ENCODE measurements at places on chromosomes 12 and 14.

DNA sequence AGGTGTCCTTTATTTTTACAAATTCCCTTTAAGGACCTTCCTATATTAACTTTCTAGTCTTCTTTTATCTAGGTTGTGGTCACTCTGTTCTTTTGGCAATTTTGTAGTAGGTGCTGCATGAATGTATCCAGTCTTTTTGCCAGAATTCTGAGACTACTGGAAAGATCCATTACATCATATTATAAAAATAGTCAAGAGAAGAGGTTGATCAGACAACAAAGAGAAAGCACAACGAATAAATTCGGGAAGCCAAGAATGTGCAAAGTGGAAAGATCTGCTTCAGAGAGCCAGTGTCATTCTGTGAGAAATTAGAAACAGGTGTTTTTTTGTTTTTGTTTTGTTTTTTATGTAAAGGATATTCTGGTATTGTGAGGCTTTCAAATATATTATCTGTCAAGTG, 15.8 kb upstream of the SLC16A7 start:
- DNase-seq, result no peak

- no peak for DNase-seq
Observed at GRCh38 chr12:45348986-45349385, 133.1 kb downstream of the ANO6 start.

GRCh38 chr12:55973599-55974307, at the start of gene RAB5B:
Gene RAB5B (plus strand): TSS chr12:55974078. CDS start chr12:55986961, 12,883 bp downstream.
- DNase-seq, result peak; percentile 95

- DNase-seq, result no peak
Observed at GRCh38 chr14:78592616-78593219, 422.5 kb downstream of the NRXN3 start.

GRCh38 chr14:68603533-68604360, 189.1 kb downstream of the ZFP36L1 start:
- DNase-seq, result no peak

- DNase-seq, result no peak
Observed at GRCh38 chr12:122200541-122201175, 2.9 kb upstream of the B3GNT4 start.

GRCh38 chr14:20820063-20820904, 17.6 kb upstream of the RNASE1 start:
- DNase-seq, result no peak

DNA sequence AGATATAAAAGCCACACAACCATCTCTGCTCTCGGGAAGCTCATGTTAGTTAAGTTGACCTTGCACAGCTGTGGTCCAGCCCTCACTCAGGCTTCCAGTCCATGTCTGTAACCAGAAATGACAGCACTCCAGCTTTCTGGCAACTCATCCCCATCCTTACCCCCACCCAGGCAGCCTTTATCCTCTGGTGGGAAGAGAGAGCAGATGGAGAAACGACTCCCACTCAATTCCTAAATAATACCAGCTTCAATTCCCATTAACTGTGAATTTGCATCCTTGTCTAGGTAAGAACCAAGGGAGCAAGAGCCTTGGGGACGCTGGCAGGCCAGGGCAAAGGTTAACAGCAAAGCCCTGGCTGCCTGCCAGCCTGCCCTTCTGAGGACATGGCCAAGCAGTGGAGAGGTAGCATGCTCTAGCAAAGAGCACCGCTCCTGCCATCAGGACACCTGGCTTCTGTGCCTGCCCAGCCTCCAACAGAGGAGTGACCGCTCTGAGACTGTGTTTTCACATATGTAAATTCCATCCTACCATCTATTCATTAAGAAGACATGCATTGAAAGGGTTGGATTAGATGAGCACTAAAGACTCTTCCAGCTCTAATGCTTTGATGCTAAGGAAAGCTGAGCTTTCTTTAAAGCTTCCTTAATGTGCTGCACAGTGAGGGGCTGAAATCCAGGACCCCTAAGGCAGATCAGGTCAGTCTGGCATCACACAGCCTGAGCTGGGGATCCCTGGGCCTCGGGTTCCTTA, 236.1 kb downstream of the GRIN2B start:
- DNase-seq, result no peak

GRCh38 chr12:6550294-6551062, 5.4 kb downstream of the IFFO1 start:
- no peak for DNase-seq

DNA sequence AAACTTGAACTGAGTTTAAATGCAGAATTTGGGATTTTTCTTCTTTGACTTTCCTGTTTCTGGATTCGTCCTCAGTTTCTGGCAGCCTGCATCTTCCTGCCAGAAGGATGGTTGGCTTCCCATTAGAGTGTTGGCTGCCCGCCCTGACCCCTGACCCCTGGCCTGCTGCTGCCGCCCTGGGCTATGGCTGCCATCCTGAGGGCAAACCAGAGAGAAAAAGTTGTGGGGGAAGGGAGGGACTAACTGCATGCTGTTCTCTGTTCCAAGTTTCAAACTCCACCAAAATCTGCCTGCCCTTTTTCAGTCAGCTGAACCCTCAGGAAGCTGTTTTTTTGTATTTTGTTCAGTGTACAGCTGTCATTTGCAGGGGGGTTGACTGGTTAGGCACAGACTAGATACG, 48.4 kb downstream of the FNTB start:
- DNase-seq, result no peak

GRCh38 chr14:105439710-105440553, 20.3 kb downstream of the MTA1 start:
- DNase-seq, result no peak

DNA sequence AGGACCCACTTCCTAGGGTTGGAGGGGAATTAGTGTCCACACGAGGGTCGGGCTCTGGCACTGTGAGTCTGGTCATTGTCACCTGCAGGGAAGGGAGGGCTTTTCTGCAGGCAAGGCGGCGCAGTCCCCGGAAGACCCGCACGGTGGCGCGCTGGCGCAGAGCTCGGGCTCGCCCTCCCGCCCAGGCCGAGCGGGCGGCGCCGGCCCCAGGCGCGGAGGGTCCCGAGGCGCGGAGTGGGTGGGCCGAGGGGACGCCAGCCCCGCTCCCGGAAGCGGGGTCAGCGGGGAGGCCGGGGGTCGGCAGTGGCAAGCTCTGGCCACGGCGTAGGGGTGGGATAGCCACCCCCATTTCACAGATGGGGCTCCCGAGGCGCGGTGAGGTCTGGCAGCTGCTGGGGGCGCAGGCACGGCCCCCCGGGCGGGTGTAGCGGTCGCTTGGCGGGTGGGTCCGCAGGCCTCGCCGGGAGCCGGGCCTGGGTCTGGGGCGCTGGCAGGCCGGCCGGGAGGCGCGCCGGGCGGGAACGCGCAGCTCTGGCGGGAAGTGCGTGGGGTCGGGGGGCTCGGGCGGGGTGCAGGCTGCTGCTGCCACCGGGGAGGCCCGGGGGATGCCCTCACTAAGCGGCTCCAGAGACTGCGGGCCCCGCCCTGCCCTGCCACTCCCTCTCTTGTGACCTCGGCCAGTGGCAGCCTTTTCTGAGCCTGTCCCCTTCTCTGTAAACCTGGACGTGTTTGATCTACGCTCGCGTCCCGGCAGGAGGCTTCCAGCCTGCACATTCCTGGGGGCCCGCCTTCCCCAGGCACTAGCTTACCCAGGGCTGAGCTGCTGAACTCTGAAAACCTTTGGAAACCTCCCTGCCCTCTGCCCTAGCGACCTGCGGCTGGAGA, 46.1 kb downstream of the CYP46A1 start:
- DNase-seq, result peak; percentile 93

- no peak for DNase-seq
Observed at GRCh38 chr12:105637470-105637869, 307.0 kb downstream of the C12orf75 start.

DNA sequence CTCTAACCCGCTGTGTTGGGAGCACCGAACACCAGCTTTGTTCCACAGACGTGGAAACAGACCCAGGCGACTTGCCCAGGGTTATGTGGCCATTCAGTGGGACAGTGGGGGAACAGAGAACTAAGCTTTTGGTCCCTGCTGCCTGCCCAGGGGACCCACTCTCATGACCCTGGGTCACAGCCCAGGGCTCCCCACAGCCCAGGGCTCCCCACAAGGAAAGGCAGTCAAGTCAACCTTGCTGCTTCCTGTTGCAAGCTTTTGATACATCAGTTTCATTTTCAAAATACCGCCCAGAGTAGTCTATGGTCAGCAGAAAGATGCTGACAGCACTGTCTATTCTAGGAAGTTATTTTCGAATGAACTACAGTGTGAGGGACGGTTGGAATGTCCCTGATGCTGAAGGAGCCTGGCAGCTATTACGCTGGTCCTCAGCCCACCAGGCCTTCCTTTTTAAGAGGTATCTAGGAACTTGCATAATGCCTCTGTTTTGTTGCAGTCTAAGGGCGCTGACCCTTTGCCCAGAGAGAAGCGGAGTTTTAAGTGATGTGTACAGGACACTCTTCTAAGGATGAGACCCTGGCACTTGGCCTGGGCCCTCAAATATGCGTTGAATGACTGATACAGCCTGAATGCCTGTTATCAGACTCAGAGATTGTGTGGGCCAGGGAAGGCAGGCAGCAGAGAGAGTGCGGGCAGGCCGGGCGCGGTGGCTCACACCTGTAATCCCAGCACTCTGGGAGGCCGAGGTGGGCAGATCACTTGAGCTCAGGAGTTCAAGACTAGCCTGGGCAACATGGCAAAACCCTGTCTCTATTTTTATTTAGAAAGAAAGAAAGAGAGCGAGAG, 12.6 kb upstream of the TTC7B start:
- DNase-seq, result no peak

GRCh38 chr12:53532524-53533445, 25.5 kb upstream of the NPFF start:
- DNase-seq, result no peak

- no peak for DNase-seq
Observed at GRCh38 chr14:90810806-90811205, 5.4 kb downstream of the TTC7B start.

DNA sequence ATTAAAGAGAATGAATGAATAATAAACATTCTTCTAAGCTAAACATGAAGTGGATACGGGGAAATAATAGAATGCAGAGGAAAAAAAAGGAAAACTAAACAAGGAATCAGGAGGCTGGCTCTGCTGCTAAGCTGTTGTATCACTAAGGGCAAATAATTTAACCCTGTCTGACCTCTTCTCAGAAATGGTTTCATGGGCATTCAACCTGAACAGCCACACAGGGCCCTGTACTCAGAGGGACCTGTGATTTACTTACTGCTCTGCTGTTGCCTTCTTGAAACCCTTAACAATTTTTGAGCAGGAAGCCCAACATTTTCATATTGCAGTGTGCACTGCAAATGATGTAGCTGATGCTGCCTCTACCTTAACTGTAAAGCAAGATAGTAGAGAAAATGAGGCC, 14.2 kb upstream of the PLEKHA5 start:
- DNase-seq, result no peak

- no peak for DNase-seq
Observed at GRCh38 chr14:61954306-61954705, 192.1 kb downstream of the SNAPC1 start.

GRCh38 chr14:69630360-69630759, 19.0 kb downstream of the SUSD6 start:
- DNase-seq, result no peak

DNA sequence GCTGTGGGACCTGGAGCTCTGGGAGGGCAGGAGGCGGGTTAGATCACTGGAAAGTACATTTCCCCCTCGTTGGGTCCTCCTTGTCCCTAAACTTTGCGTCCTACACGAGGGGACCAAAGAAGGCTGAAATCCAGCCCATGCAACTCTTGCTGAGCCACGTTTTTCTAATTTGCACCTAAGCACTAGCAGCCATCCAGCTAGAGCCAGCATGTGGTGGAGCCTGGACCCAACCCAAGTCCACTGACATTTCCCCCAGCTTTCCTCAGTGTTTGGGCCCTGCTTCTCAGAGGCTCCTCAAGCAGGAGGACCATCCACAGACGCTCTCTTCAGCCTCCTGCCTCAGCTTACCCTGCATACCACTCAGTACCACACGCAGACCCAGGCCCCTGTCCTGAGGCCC, 49.7 kb downstream of the TSPAN11 start:
- DNase-seq, result no peak

- DNase-seq, result no peak
Observed at GRCh38 chr12:100164153-100164704, 21.6 kb upstream of the BLTP3B start.

DNA sequence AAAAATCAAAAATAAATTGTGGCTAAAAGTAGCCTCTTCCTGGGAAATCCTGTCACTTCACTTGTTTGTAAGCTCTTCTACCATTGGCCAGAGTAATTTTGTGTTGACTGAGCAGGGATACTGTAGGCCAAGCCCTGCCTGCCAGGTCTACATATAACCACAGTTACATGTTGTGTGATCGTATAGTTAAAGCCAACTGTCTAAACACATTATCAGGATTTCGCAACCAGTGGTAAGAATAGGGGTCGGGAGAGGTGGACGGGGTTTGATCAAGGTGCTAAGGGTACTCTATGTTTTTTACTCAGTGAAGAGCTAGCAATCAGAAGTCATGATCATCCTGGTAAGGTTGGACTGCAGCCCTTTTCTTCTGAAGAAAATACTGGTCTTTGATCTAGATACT, 13.4 kb downstream of the ANKRD13A start:
- no peak for DNase-seq

- DNase-seq, result no peak
Observed at GRCh38 chr12:24374452-24374851, 425.0 kb upstream of the SOX5 start.

- no peak for DNase-seq
Observed at GRCh38 chr14:67749341-67750084, 47.8 kb downstream of the RDH12 start.

GRCh38 chr12:25734529-25735180, 181.6 kb upstream of the LMNTD1 start:
- no peak for DNase-seq

GRCh38 chr14:62722406-62722805, 322.9 kb downstream of the KCNH5 start:
- DNase-seq, result no peak

DNA sequence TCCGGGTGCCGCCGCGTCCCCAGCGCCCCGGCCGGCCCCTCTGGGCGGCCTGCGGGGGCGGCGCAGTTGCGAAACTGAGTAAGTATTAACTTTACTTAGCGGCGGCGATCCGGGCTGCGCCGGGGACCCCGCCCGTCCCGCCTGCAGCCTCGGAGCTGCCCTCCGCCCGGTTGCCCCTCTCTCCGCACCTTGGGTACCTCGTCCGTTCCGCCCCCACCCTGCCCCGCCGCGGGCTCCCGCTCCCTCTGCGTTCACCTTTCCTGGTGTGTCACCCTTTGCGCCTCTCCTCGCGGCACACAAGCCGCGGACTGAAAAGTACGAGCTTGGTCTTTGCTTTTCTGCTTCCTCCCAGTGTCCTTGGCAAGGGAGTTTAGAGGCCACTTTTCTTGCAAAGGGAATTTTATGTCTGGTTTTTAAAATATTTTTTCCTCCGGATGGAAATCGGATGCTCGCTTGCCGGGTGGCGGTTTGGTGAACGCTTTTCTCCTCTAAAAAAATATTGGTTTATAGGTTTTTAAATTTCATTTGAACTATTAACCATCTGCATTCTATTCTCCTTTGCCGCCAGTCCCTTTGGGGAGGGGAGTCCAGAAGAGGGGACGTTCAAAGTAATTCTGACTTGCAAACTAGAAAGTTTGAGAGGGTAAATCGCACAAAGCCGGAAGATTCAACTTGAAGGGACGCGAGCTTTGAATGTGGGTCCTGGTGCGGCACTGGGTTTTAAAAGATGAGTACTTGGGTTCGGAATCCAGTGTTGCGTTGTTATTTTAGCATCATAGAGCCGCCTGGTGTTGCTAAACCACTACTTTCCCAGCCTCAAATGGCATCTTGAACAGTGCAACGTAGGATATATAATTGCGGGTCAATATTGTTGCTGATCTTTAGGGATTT, 834 bp downstream of the RASSF8 start:
- peak; percentile 51 for DNase-seq
